Posterior vena cava (tissue), 2 donors: ENCODE measurements at places on chromosomes 7 and 10.

GRCh38 chr7:48471196-48471595 is 299.9 kb downstream of the ABCA13 start:
- no peak for DNase-seq

DNA sequence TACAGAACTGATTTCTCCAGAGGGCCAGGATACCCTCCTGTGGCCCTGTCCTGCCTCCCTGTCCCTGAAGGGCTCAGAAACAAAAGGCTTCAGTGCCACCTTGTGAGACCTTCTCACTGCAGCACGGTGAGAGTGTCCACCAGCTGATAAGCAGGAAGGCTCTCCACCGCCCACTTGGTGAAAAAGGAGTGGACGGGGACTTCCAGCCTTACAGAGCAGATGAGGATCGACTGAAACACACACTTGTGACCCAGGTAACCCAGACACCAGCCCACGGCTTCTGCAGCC is 330.1 kb downstream of the GRID1 start:
- no peak for DNase-seq

DNA sequence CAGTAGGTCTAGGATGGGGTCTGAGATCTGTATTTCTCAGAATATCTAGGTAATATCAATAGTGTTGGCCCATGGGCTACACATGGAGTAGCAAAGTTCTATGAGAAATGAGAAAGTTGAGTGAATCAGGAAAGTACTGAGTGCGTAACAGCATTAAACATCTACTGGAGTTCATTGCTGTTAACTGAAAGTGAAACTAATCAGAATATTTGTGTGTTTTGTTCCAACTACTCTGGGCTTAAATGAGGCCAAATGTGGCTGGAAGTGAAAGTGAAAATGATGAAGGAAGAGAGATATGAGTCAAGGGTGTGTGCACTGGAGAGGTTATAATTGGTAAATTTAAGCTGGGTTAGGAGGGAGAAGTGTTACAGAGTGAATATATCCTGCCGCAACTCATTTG is 46.5 kb downstream of the TMEM106B start:
- DNase-seq = no peak

DNA sequence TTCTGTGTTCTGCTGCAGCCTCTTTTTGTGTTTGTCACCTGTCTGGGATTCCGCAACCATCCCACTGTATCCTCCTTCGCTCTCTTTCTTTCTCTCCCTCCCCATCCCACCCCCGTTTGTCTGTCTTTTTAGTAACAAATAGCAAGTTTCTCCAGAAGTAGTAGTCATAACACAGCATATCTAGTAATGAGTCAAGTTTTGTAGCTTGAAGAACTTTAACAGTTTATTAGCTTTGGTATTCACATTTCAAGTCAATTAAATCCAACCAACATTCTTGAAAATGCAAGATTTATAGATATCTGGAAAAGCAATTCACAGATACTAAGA is 154.1 kb upstream of the MTPN start:
- no peak for DNase-seq

- DNase-seq = no peak
Measured at GRCh38 chr10:75852851-75853484, 421.5 kb downstream of the LRMDA start.

GRCh38 chr10:44398747-44399658 is 14.1 kb upstream of the CXCL12 start:
- DNase-seq = no peak

GRCh38 chr7:80284855-80285254 is 150.2 kb downstream of the GNAI1 start:
- DNase-seq = no peak

- no peak for DNase-seq
Measured at GRCh38 chr10:14815681-14816080, 22.2 kb downstream of the CDNF start.

DNA sequence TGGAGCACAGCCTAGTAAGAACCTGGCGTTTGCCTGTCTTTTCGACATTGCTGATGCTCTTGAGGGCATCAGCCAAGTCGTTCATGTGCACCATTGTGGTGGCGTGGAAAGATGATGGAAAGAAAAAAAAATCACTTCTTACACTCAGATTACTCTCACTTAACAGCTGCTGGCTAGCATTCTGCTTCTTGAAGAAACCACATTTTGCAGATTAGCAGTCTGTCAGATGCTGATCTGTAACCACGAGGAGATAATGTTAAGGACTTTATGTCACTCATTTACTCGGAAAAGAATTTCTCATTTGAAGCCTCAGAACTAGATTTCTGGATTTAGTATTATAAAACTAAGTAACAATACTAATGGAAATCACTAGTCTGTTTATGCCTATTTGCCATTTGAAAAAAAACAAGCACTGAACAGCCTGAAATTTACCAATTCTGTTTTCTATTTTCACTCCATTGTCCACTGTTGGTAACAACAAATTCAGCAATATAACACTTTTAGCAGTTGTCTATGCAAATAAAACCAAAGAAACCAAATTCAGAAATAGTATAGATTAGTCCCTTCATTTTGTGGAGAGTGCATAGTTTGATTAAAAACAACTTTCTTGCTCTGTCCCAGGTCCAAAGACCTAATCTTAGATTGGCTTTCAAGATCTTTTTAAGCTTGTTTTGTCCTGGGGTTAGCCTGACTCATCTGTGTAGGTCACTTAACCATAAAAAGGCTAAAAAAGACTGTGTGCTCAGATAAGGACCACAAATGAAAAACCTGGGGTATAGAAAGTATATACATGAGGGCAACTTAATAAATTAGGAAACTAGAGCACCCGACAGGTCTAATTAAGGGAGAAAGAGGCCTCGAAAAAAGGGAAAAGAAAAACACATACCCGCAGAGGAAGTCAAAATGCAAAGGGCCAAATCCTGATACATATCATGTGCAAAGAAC is 67.5 kb downstream of the NT5C2 start:
- DNase-seq = no peak

GRCh38 chr10:60666221-60666620 is 112.1 kb upstream of the CDK1 start:
- DNase-seq = no peak

DNA sequence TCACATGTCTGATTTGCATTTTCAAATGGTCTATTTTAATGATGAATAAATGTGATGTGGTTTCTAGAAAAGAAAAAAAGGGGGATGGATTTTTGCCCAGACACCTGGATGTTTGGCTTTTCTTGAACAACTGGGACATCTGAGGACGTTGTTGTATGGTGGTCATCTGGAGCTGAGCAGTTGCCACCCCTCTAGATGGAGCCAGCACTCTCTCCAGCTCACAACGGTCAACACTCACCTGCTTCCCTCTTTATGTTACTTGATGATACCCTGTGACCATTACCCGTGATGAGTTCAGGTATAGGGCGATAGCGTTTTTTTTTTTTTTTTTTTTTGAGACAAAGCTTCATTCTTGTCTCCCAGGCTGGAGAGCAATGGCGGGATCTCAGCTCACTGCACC is 30.1 kb upstream of the PAXIP1 start:
- DNase-seq = no peak

DNA sequence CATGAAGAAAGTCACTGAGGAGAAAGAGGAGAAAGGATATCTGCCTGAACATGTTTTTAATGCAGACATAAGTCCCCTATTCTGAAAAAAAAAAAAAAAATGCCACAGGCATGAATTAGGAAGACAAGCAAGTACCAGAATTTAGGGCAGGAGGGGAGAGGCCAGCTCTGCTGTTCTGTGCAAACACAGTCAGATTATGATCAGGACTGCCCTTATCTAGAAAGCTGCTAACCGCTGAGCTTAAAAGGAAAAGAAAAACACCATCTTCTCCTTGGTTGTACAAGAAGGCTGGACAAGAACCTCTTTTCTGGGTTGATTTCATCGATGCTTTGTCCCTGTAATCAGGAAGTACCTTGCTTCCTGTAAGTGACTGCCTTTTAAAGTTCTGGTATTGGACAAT is 15.3 kb upstream of the PWWP2B start:
- no peak for DNase-seq

DNA sequence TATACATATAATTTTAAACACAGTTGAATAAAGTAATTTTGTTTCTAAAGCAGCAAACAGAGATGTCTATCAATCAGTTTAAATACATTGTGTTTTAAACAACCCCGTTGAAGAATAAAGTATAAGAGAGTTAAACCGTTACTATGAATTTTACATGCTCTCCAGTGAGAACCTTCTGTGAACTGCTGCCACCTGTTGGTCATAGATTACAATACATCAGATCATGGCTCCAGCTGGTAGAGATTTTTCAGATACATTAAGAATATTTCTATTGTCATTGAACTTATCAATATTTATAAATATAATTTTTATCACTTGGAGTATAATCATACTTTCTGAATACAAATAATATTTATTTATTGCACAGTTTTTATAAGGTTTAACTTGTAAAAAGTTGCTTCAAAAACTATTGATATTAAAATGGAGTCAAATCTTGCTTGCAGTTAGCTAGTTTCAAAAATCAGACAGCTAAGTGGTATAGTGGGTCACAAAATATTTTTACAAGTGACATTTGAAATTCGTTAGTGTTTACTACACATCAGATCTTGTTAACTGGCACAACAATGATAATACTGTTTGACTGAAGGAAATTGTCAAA is 561.2 kb upstream of the PHF14 start:
- DNase-seq = no peak

DNA sequence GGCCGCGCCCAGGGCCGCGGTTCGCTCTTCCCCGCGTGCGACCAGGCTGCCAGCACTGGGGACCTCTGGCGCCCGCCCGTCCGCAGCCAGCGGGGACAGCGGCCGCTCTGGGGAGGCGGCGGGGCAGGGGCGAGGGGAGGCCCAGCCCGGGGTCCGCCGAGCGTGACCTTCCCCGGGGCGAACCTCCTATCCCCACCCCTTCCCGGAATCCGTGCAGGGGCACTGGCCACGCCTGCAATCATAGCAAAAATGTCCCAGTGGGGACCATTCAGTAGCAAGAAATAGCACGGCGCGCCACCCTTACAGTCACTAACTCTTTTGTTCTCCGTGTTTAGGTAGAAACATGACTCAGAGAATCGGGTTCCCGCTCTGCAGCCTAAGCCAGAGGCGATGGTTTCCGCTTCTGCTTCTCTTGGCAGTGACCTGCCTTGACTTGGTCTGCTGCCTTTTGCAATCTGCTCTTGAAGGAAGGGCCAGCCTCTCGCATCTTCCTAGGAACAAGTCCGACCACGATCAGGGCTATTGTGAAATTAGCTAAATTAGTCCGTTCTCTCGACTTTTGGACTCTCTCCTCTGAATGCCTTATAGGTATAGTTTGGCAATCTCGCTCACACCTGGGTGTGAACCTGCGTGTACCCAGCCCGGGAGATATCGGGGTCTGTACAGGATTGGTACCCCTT is 79.3 kb upstream of the ACBD5 start:
- DNase-seq = peak; percentile 88

DNA sequence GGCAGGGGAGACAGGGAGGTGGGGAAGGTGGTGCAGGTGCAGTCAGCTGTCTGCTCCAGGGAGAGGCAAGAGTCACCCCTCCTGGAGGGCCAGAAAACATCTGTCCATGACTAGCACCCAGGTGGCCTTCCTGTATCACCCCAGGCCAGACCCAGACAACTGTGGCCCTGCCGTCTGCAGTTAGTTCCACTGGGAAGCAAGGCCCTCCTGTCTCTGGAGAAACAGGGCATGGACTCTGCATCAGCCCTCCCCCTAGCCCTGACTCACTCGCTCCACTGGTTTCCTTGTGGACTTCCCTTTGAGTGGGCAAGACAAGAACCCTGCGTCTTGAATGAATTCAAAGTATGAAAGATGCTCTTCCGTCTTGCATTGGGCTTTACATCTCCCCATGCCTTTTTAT is 12.6 kb downstream of the TBATA start:
- no peak for DNase-seq

DNA sequence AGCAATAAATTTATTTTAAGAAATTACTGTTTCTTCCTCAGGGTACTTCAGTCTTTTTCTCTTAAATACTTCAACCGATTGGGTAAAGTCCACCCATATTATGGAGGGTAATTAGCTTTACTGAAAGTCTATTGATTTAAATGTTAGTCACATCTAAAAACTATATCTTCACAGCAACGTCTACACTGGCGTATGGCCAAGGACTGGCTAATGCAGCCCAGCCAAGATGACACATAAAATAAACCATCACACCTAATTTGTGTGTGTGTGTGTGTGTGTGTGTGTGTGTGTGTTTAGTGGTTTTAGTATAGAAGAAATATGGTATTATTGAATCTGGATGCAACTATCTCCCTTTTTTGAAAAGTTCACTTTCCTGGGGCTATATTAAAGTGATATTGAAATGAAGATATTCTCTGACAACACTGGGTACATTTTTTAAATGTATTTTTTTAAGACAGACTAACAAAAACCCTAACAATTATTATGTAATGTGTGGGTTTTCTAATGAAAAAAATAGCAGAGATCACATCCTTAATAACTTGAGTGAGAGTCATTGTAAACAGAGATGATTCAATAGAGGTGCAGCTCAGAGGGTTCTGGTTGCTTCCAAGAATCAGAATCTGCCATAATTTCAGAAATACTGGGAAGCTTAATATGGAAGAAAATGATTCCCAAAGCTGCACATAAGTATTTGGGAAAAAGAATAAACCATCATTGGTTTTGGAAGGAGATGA is 584.2 kb upstream of the MBL2 start:
- no peak for DNase-seq

GRCh38 chr10:70348228-70348850 is 34.1 kb downstream of the LRRC20 start:
- no peak for DNase-seq

DNA sequence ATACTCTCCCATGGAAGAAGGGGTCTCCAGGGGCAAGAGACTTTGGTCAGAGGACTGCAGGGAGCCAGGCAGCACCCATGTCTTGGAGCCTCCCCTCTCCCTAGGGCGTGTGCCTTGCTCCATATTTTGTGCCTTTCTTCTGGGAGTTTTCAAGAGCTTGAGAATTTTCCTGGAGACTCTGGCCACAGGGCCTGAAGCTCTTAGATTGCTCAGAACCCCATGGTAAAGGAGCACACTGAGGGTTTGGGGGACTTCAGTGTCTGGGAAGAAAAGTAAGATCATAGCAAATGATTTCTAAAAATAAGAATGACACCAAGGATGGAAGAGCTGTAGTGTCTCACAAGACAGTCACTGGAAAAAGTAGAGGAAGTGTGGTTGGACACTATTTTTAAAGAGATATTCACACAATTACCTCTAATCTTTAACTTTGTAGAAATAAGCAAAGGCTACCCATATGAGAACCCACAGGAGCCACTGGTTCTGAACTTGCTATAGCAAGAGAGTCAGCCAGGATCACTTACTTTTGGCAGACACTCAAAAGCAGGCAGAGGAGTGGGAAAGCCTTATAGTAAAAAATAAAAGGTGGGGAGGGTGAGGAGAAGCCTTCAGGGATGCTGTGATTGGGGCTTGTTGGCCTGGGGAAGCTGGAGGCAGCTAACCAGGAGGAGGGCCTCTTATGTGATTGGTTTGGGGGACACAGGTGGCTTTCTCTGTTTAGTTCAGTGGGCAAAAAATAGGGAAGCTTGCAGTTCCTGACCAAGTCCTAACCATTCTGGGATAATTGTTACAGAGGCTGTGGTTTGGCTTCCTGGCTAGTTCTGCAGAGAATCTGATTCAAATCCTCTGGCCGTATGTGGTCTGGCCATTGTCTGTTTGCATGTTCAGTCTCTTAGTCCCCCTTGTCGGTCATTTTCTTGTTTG is 5.1 kb upstream of the CSGALNACT2 start:
- no peak for DNase-seq
